ENCODE measurements at places on chromosomes 13 and 19.

DNA sequence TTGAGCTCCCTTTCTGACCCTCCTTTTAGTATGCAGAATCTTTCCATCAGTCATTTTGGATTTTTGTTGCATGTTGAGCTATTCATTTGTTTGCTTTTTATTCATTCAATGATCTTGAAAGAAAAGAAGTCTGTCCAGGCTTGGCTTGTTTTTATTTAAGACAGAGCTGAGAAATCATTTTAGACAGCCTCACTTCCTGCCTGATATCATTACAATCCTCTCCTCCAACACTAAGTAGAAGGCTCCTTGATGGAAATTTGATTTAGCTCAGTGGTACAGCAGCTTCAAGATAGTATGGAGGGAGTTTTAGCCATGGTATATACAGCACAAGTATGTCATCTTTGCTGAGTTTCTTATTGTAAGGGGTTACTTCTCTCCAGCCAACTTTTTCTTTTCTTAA lies 28.4 kb downstream of the MBNL2 start:
- DNase-seq, result no peak

GRCh38 chr13:100941377-100942368 lies 267.1 kb upstream of the TMTC4 start:
- DNase-seq, result no peak

- peak; percentile 81 for DNase-seq
Measured at GRCh38 chr13:106471957-106472543, 63.4 kb downstream of the EFNB2 start.

GRCh38 chr13:40116008-40116407 lies 460.5 kb downstream of the COG6 start:
- DNase-seq, result peak; percentile 37

DNA sequence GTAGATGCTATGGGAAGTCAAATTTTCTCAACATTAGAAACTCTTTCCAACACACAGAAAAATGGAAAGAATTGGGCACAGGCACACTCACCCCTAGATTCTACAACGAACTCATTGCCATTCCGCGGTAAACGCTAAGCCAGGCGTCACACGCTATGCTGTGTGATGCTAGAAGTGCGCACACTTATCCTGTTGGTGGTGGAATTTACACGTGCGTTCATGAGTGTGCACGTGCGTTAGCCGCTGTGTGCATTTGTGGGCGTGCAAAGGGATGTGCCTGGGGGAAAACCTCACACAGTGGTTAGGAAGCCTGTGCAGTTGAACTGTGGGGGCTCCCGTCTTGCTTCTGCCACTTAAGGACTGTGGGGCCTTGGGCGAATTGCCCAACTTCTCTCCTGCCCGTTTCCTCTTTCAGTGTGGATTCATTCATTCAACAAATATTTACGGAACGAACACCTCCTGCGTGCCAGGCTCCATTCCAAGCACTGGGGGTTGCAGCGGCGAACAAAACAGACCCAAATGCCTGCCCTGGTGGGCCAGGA lies 7.7 kb downstream of the NFILZ start:
- DNase-seq, result no peak

DNA sequence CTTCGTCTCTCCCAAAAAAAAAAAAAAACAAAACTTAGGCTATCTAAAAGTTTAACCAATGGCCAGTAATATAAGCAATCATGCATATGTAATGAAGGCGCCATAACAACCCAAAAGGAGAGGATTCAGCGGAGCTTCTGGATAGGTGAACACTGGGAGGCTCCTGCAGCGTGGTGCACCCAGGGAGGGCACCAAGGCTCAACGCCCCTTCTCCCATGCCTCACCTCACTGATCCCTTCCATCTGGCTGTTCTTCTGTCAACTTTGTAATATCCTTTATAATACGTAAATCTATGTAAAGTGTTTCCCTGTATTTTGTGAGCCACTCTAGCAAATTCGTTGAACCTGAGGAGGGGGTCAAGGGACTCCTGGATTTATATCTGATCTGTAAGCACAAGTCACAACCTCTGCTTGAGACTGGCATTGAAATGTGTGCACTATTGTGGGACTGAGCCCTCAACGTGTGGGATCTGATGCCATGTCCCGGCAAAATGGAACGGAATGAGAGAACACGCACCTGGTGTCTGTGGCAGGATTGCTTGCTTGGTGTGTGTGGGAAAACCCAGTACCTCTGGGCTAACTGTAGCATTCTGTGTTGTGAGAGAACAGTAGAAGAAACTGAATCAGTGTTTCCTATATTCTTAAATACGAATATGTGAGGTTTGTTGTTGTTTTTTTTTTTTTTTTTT lies 521 bp upstream of the ZNF665 start:
- DNase-seq, result no peak

GRCh38 chr13:44072536-44072935 lies 192.8 kb downstream of the LACC1 start:
- no peak for DNase-seq

- no peak for DNase-seq
Measured at GRCh38 chr13:24042710-24043440, 117.6 kb upstream of the SPATA13 start.

- no peak for DNase-seq
Measured at GRCh38 chr13:95787356-95788099, 110.6 kb downstream of the DNAJC3 start.

- DNase-seq, result no peak
Measured at GRCh38 chr13:110319397-110319773, 12.3 kb downstream of the COL4A2 start.

DNA sequence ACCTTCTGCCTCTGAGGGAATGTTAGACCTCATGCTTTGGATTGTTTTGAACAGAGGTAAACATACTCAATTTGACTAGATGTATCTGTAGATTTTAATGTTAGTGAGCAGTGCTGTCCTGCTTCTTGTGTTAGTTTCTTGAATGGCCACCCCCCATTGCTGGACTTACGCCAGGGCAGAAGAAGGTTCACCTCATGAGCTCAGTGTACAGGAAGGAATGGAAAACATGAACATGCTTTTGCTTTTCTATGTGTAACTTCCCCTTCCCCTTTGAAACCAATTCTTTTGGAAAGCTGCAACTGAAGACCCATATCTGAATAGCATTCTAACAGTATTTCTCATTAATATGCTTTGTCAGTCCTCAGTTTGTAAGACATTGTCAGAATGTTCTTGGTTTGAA lies 32.3 kb downstream of the WASF3 start:
- DNase-seq, result no peak

GRCh38 chr13:47000165-47000564 lies 103.3 kb upstream of the HTR2A start:
- DNase-seq, result no peak

DNA sequence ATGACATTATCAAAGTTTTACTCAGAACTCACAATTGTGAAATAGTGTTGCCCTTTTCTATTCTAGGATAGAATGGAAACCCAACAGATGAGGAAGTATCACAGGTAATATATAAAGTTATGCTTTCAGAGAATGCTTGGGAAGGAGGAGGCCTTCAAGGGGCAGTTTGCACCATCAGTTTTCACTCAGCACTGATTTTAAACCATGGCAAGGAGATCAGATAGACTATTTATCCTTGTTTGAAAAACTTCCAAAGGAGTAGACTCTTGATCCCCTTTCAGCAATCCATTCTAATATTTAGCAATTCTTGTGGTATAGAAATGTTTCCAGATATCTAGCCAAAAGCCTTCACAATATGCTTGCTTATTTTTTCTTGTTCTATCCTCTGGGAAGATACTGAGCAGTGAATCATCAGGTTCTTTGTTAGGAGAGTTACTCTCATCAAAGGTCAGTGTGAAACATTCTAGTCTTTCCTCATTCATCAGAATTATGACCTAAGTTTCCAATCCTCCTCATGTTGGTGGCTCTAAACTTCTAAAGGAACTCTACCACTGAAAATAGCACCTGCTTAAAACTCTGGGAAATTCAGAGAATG lies 3.8 kb downstream of the GPC6 start:
- no peak for DNase-seq

DNA sequence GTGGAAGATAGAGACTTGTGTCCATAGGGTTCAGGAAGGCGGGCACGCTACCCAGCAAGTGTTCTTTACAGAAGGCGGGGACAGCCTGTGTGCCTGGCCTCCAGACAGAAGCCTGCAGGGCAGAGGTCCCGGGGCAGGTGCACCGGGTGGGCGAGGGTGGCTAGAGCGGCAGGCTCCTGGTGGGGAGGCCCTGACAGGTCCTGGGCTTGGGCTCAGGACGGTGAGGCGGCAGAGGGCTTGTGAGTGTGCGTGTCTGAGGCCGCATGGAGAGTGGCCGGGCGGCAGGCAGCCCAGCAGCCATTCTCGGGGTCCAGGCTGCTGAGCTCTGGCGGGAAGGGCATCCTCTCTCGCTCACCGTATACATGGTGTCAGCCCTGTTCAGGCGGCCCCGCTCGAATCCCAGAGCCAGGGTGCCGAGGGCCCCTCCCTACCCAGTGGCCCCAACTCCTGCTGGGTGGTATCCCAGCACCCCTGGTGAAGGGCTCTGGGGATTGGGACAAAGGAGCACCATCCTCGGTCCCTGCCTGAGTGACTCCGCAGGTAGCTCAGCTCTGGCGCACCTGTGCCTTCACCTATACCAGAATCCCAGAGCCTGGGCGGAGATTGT lies 3.0 kb upstream of the AMH start:
- DNase-seq, result no peak

- no peak for DNase-seq
Measured at GRCh38 chr13:110949628-110950027, 34.8 kb upstream of the ANKRD10 start.

GRCh38 chr19:4556597-4557127 lies 2.8 kb downstream of the SEMA6B start:
- DNase-seq, result peak; percentile 53

DNA sequence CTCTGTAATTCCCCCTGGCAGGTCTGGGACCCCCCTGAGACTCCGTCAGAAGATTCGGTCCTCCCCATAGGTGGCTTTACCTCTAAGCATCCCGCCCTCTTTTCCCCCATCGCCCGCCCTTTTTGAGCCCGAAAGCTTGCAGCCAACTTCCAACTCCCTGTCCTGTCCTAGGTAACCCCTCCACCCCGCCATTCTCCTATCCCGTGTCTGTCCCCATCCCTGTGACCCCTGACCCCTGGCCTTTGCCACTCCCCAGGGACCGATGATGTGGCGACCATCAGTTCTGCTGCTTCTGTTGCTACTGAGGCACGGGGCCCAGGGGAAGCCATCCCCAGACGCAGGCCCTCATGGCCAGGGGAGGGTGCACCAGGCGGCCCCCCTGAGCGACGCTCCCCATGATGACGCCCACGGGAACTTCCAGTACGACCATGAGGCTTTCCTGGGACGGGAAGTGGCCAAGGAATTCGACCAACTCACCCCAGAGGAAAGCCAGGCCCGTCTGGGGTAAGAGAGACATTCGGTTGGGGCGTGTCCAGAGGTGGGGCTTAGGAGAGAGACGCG lies 488 bp downstream of the RCN3 start:
- DNase-seq, result no peak

DNA sequence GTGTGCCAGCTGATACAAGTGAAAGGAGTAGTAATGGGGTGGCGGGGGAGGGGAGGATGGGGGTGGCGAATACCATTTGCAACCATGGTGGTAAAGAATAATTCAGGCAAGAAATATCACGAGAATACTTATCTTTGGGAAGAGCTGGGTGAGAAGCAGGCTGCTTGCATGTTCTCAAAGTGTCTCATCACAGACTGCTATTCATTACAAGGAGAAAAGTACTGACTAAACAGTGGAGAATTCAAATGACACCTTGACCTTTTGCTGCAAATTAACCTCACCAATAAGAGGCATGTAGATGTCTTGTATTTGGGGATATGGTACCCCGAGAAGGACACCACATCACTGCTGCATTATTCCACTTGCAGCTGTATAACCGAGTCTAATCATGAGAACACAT lies 585.7 kb upstream of the GPC6 start:
- no peak for DNase-seq

- no peak for DNase-seq
Measured at GRCh38 chr13:110400786-110401533, 93.9 kb downstream of the COL4A2 start.

Data from Caco-2 (cell line).